Gastrocnemius medialis (tissue), 4 donors: ENCODE measurements at places on chromosomes 1 and 21. TPM values are rescaled to one million over a fixed set of nuclear protein-coding genes. Genes with fewer than 3 reads are reported as not detected.

DNA sequence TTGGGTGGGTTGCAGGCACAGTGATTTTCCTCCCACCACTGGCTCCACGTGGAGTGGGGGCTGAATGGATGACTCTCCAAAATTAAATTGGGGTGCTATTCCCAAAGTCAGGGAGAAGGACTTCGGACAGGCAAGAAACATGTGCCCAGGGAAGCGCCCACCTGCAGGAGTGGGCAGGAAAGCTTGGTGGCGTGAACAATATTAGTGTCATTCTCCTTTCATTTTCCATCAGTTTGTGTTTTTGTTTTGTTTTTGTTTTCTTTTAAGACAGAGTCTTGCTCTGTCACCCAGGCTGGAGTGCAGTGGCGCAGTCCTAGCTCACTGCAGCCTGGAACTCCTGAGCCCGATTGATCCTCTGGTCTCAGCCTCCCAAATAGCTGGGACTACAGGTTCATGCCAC is 30.1 kb downstream of the TOMM20 start:
- DNase-seq = no peak
- H3K36me3 ChIP-seq = no peaks in the 10 kb centered on the region
- H3K4me1 ChIP-seq = peaks cover 6% of the 10 kb centered on the region
- no peak overlapping the region for H3K4me3 ChIP-seq

DNA sequence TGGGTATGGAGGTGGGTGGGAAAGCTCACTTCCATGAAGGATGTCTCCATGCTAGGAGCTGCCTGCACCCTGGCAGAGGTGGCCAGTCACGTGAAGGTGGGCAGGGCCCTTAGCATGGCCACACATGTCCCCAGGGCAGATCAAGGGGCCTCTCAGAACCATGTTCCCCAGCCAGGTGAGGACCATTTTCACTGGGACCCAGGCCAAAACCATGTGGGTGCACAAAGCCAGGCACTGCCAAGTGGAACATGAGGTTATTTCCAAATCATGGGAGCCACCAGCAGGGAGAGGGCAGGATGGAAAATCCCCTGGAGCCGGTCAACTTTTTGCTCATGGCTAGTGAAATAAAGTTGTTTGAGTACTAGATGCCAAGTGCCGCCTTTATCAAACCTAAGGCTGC is 9.7 kb downstream of the ZNF692 start:
- H3K4me1 ChIP-seq = peaks cover 5% of the 10 kb centered on the region
- no peak for DNase-seq

Gene USH2A
- not detected for total RNA-seq

Gene CACNA1S
- 78.5 TPM for total RNA-seq

DNA sequence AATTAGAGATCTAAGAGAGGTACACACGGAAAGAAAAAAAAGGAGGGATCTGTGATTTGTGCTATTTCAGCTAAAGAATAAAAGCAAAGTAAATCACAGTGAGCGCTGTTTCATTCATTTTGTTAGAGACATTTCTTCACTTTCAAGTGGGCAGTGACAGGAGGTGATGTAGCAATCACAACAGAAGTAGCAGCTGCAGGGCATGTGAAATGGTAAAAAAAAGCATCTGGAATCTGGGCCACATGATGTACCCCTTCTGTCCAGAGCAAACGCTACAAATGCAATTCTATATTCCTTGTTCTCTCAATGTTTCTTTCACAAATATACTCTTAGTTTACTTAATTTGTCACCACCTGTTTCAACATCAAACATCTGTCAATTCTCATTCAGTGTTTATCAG is 786.5 kb downstream of the LRRIQ3 start:
- no peaks in the 10 kb centered on the region for H3K4me1 ChIP-seq
- H3K4me3 ChIP-seq = no peak overlapping the region
- H3K27me3 ChIP-seq = no peaks in the 10 kb centered on the region
- H3K36me3 ChIP-seq = no peaks in the 10 kb centered on the region

GRCh38 chr1:17005365-17005740 is 6.4 kb downstream of the ATP13A2 start:
- H3K4me1 ChIP-seq = peaks cover 2% of the 10 kb centered on the region
- H3K4me3 ChIP-seq = no peak overlapping the region
- DNase-seq = no peak
- H3K36me3 ChIP-seq = peaks cover 37% of the 10 kb centered on the region
- no peak overlapping the region for H3K27ac ChIP-seq

DNA sequence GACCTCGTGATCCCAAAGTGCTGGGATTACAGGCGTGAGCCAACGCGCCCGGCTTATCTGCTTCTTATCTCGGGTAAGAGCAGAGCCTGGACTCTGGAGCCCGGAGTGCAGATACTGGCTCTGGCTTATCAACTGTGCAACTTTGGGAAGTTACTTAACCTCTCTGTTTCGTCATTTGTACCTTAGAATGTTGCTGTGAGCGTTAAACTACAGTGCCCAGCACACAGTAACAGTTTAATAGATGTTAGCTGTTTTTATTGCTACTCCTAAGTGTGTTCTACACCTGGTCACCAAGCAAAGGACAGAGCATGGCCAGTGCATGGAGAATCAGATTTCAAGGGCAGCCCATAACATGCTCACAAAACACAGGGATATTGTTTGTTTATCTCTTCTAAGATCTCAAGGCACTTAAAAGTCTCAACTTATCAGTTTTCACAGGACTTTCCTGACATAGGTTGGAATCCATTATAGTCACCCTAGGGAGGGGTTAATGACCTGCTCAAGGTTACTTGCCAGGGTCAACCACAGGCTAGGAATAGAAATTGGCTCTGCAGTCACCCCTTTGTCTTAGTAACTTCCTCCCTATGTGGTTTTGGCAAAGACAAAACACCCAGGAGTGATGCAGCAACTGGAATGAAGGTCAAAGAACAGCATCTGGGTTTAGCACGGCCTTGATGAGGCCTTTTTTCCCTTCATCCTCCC is 22.5 kb upstream of the SRP9 start:
- H3K4me1 ChIP-seq = peaks cover 25% of the 10 kb centered on the region
- no peaks in the 10 kb centered on the region for H3K27me3 ChIP-seq
- H3K36me3 ChIP-seq = no peaks in the 10 kb centered on the region
- no peak overlapping the region for H3K4me3 ChIP-seq
- DNase-seq = no peak

Gene SHE
- 5.0 TPM for total RNA-seq

GRCh38 chr1:57307392-57308170 is 116.3 kb downstream of the DAB1 start:
- no peak for DNase-seq
- no peaks in the 10 kb centered on the region for H3K4me1 ChIP-seq
- no peaks in the 10 kb centered on the region for H3K27me3 ChIP-seq
- H3K36me3 ChIP-seq = no peaks in the 10 kb centered on the region
- H3K27ac ChIP-seq = no peak overlapping the region

DNA sequence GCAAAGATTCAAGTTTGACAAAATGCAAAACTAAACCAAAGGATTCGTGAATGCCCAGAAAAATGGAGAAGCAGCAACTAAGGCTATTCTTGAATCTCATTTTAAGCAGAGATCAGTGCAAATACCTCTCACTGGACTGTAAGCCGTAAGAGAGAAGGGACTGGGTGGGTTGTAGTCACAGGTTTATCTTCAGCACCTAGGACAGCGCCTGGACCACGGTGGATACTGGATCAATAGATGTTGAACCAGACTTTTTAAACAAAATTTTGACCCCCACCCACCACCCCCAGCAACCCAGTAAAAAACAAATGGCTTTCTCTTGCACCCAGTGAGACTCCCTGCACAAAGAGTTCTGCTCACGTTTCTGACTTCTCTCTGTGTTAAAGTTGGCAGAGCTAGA is 347.1 kb downstream of the AJAP1 start:
- no peak overlapping the region for H3K4me3 ChIP-seq
- no peaks in the 10 kb centered on the region for H3K4me1 ChIP-seq
- no peak overlapping the region for H3K27ac ChIP-seq
- DNase-seq = no peak
- H3K27me3 ChIP-seq = no peaks in the 10 kb centered on the region
- H3K36me3 ChIP-seq = no peaks in the 10 kb centered on the region
